ENCODE measurements at places on chromosomes 13 and 19. TPM values are rescaled to one million over a fixed set of nuclear protein-coding genes. Genes with fewer than 3 reads are reported as not detected.

DNA sequence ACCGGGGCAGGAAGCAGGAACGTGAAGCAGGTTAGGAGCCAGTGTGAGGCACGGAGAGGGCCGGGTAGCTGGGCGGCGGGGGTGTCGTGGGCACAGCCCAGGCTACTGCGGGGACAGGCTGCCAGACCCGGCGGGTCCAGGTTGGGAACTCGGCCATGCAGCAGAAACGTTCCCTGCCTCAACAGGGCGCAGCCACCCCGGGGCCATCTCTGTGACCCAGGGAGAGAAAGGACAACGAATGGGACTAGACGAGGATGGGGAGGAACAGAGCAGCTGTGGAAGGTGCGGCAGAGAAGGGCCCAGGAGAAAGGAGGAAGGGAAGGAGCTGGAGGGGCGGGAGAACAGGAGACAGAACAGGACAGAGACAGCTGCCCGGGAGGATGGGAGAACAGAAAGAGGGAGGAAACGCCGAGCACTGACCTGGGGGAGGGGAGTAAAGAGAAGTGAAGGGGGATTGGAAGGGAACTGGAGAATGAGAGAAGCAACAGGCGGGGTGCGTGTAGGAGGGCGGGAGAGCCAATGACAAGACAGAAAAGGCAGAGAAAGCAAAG, 12.9 kb upstream of the GARIN5A start:
- peak; percentile 68 for DNase-seq

KLK3 gene
- total RNA-seq = not detected

IZUMO2 gene
- total RNA-seq = not detected

GRCh38 chr13:102584434-102584833, 12.4 kb upstream of the TPP2 start:
- no peak for DNase-seq

SIAH3 gene
- 0.05 TPM for total RNA-seq

PRKCG gene
- total RNA-seq = not detected

CCDC70 gene
- total RNA-seq = not detected

DNA sequence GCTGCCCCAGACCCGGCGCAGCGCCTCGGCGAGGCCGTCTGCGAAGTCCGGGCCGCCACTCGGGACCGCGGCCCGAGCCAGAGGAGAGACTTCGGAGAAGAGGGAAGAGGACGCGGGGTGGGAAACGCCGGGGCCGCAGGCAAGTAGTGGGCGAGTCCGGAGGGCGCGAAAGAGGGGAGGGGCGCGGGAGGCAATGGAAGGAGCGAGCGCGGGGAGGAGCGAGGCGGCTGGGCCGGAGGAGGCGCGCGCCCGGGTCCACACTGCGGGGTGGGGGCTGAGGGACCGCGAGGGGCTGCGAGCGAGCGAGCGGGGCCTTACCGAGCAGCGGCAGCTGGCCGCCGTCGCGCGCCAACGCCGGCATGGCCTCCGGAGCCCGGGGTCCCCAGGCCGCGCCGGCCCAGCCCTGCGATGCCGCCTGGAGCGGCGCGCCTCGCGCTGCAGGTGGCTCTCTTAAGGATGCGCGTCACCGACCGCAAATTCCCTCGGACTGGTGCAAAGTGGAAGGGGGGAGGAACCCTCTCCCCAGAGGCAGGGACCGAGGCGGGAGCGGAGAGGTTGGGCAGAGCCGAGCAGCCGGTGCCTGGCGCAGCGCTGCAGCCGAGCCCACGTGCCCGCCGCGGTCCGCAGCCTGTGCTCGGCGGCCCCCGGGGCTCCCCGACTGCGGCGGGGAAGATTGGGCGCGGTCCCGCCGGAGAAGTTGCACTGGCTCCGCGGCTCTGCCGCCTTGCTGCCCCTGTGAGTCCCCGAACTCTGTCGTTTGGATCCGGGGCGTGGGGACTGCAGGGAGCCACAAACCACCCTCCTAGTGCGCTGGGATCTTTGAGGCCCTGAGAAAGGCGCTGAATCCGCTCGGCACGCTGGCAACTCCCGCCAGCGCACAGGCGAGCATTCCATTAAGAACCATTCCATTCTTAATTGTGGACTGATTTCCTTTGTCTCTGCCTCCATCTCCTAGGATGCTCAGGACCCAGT, at the start of gene FLT3:
TSS of gene FLT3 (minus strand) at position 427 of the 972 bp plus-strand sequence. CDS start at position 361, 66 bp downstream.
- DNase-seq = peak; percentile 76

URAD gene
- total RNA-seq = not detected

- DNase-seq = no peak
Measured at GRCh38 chr13:75049735-75050335, 432.1 kb downstream of the TBC1D4 start.

DNA sequence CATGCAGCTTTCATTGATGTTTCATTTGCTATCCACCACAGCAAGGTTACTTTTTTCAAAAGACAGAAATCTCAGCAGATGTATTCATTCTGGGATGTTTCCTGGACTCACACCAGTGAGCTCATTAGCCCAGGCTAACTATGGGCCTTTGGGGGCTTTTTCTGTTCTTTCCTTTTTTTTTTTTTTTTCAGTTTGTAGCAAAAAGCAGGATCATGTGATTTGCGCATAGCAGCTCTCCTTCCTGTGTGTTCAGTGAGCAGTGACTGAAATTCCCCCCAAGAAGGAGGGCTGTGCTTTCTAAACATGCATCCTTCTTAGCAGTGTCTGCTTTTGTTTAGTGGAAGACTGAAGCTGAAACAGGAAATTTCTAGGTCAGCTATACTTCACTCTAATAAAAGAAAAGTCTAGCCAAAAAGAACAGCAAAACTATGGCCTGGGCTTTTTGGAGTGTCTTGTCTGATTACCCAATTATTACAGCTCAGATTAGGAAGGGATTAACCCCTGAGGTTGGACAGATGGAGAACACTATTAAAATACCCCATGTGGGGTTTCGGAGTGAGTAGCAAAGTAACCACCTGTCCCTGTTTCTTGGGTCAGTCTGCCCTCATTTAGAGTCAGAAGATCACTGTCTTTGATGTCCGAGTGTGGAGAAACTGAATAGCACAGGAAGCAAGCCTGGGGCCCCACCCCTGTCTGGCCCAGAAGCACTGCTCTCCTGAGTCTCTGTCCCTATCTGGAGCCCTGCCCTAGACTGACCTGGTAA, 8.9 kb upstream of the AMER2 start:
- no peak for DNase-seq

DNA sequence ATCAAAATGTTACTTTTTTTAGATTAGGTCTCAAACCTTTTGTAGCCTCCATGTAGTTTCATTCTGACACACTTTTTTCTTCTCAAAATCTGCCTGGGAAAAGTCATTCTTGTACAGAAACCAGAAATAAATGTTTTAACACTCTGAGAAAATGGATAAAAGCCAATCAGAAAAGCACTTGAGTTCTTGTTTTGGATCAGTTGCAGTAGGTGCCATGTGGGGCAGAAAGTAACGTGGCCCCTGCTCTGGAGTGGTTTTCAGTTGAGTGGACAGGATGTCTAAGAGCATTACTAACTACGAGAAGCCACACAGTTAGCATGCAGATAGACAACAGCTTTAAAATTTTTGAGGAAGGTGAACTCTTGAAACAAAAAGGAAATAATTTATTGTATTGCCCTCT, 19.1 kb downstream of the GPR183 start:
- no peak for DNase-seq

DNA sequence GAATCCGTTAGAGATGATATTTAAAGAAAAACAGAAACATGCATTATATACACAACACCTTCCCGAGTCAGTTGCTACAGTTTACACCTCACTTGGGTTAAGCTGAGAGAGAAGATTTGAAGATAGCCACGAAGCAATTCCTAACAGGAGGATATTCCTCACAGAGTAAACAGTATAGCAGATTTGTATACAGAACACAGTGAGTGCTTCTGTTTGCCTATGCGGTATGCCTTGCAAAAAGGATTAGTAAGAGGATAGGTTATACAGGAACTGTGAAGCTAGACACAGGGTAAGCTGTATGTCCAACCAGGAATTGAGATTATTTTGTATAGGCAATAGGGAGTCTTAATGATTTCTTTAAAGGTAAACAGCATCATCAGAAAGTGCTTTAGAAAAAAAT, 471.8 kb downstream of the LIG4 start:
- DNase-seq = no peak

PRDX2 gene
- total RNA-seq = 692 TPM

GRCh38 chr19:34314437-34315313, 50.3 kb upstream of the GPI start:
- no peak for DNase-seq

DNA sequence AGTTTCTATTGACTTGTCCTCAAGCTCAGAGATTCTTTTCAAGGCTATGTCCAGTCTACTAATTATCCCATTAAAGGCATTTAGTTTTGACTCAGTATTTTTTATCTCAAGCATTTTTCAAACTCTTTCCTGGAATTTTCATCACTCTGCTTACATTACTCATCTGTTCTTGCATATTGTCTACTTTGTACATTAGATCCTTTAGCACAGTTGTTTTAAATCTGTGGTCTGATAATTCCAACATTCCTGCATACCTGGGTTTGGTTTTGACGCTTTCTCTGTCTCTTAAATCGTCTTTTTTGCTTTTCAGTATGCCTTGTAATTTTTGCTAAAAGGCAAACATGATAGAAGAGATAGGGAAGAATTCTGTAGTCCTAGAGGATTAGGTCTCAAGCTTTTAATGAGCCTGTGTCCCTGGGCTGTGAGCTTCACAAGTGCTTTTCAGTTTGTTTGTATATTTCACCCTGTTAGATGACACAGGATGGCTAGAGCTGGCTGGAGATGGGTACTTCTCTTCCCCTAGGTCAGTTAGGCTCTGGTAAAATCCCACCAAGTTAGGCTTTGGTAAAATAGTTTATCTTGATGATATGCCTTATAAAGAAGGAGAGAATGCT, 46.1 kb upstream of the GPC6 start:
- no peak for DNase-seq

DNA sequence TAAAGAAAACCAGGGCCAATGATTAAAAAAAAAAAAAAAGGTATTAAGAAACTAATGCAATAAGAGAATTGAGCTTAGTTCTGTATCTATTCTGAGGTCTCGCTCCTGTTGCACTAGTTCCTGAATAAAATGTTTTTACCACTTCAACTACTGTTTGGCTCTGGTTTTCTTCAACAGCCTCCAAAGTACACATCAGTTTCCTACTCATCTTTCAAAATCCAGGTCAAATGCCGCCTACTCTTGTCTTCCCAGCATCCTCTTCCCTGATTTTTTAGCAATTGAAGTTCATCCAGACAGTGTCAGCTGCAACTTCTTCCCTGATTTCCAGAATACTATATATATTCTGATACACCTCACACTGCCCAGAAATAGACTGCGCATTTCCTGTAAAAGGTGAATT, 1.4 kb upstream of the RCBTB1 start:
- DNase-seq = no peak

DNA sequence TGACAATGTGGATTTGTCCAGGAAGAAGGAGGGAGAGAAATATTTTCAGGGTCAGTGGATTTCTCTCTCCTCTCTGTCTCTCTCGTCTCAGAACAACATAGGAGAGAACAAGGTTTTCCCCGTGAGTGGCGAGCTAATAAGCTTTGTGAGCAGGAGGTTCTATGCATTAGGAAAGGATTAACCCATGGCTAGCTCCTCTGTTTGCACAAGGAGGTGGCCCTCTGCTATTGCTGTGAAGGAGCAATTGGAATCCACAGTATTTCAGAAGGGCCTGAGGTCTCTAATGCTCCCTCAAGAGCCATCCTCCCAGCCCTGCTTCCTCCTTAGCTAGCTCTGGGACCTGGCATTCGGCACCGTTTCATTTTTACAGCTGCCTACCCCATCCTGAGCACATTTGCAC, 288.9 kb upstream of the MAB21L1 start:
- DNase-seq = peak; percentile 45

ZNF345 gene
- 3.1 TPM for total RNA-seq

NEK5 gene
- total RNA-seq = 0.11 TPM

GRCh38 chr13:75103976-75104375, 378.0 kb downstream of the TBC1D4 start:
- no peak for DNase-seq

DNA sequence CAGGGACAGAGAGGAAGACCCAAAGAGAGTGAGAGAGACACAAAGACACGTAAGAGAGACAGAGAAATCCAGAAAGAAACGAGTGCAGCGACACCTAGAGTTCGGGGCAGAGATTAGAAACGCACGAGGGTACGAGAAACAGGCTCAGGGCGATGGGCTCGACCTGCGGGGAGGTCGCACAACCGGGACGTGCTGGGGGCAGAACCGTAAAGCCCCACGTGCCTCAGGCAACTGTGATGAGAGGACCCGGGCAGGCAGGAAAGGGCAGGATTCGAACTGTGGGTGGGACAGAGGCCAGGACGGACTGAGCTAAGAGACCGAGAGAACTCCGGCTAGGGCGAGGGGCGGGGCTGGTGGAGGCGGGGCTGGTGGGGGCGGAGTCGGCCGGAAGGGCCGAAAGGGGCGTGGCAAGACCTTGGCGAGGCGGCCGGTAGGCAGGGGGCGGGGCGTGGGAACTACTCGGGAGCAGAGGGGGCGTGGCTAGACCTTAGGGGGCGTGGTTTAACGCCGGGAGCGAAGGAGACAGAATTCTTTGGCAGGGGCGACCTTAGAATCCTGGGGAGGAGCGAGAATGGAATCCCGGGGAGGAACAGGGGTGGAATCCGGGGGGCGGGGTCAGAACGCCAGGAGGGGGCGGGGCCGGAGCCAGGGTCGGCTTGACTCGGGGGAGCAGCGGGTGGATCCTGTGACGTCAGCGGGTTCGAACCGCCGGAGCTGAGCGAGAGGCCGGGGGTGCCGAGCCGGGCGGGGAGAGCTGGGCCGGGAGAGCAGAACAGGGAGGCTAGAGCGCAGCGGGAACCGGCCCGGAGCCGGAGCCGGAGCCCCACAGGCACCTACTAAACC, at the start of gene NECTIN2:
TSS of gene NECTIN2 (plus strand) at position 686 of the 843 bp plus-strand sequence. CDS start 229 bp downstream, outside the sequence.
- peak; percentile 100 for DNase-seq

ZNF224 gene
- 10.2 TPM for total RNA-seq

DNA sequence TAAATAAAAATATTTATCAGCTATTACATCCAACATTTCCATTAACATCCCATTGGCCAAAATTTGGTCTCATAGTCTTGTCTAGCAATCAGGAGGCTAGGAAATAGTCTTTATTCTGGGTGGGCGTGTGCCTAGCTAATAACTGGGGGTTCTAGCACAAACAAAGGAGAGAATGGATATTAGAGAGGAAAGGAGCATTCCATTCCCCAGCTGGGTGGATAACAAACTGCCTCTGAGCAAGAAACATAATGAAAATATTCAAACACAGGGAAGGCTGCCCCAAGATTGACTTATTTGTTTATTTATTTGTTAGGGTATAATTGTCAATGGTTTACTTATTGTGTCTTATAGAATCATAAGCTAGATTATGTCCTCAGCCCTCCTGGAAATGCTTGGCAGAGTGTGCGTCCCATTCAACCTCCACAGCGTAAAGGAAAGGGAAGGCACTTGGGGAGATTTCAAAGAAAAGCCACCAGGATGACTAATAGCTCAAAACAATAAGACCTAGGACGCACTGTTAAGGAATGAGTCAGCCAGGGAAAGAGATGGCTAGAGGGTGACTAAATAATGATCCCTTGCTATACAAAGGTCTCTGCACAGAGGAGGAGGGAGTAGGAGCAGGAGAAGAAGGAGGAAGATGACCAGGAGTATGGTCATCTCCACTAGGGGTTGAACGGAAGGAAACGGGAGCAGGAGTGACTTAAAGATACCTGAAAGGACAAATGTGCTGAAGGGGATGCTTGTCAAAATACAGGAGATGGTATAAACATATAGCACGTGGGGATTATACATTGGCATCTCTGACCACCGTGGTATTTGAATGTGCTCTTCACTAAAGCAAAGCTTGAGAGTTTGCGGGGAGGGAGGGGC, 23.5 kb upstream of the USP12 start:
- DNase-seq = no peak

Data from Right ventricle myocardium inferior (tissue), 1 donor.